ENCODE measurements at places on chromosomes 5 and 9.

GRCh38 chr5:151427258-151427657 lies 20.1 kb upstream of the SLC36A1 start:
- DNase-seq, result no peak

- DNase-seq, result no peak
Observed at GRCh38 chr5:64214132-64214531, 48.5 kb downstream of the RNF180 start.

DNA sequence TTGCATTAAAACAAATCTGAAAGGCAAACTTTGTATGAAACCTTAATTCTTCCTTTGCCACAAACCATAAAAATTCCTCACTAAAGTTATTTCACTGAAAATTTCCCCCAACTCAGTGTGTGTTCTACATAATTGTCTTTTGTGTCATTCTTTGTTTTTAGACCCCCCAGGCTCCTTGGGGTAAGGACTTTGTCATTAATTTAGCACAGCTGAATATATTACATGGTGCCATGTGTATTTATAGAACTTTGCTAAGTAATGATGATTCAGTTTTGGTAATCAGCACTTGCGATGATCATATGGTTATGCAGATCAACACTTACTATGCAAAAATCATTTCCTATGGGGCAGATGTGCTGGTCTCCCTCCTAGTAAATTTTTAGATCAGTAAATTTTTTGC lies 712.1 kb upstream of the MEF2C start:
- no peak for DNase-seq

DNA sequence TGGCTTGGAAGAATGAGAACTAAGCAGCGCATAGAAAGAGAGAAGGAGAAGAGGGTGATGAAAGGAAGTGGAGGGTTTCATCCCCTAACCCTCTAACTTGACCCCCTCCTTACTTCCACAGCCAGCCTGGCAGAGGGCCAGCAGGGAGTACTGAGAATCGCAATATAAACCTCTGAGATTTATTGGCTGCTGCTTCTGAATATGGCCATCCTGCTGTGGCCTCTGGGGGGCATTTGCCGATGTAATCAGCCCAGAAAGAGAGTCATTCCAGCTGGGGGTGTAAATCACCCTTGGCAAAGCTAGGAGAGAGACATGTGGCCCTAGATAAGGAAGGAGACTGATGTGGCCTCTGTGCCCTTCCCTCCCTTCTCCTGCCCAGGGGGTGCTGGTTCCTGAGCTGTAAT lies 960 bp upstream of the GFRA3 start:
- DNase-seq, result no peak

All from HuH-7 (cell line).